ENCODE measurements at places on chromosomes 11 and 22.

DNA sequence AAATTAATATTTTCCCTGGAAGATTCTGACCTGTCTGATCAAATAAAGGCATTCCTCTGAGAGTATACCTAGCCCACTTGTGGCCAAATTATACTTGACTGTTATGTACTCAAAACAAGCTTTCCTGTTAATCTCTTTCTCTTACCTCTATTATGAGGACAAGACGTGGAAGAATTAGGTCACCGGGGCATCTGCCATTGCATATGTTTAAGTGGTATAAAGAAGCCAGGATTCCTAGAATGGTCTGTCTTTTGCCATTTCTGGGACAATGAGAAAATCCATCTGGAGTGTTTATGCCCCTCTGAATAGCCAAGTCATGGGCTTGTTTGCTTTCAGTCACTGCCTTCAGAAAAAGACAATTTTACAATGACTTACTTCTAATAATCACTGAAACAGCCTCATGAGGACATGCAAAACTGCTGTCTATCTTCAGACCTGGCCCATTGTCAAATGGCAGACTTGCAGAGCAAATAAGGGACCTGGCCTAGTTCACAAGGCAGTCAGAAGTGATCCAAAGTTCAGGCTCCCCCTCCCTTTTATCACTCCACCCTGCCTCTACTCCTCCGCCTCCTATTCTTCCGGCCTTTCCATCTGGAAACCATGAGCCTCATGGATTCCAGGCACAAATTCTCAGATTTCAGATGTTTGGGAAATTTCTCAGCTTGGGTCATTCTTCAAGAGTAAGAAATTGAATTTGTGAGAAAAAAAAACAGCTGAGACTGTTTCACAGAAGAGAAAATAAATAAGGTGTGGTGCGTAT lies 128.1 kb upstream of the LDLRAD3 start:
- DNase-seq, result no peak

GRCh38 chr22:49799431-49800075 lies 28.1 kb downstream of the BRD1 start:
- no peak for DNase-seq

- DNase-seq, result no peak
Observed at GRCh38 chr22:38788021-38788816, 5.7 kb downstream of the DNAL4 start.

DNA sequence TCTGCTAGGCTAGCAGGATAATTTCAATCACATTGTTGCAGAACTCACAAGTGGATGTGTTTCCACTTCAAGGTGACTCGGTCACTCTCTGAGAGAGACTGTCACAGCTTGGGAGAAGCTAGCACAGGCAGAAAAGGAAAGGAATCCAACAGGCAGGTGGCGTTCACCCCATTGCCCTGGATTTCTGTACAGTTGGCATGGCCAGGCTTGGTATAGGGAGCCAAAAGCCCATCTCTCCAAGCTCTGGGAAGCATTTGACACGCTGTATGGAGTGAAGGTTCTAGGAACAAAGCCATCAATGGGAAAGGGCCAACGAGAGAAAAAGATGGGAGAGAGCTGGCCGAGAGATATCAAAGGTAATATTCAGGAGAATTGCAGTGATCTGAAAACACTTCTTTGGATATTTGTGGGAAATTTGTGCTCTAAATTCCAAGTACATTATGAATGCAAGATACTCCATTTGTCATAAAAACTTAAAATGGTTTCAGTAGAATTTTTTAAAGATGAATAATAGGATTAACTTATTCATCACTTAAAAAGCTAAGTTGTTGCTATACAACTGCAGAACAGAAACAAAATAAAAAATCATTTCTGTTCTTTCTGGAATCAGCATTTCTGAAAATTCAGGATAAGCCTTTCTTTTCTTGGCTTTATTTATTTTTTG lies 223.5 kb upstream of the NTM start:
- no peak for DNase-seq

DNA sequence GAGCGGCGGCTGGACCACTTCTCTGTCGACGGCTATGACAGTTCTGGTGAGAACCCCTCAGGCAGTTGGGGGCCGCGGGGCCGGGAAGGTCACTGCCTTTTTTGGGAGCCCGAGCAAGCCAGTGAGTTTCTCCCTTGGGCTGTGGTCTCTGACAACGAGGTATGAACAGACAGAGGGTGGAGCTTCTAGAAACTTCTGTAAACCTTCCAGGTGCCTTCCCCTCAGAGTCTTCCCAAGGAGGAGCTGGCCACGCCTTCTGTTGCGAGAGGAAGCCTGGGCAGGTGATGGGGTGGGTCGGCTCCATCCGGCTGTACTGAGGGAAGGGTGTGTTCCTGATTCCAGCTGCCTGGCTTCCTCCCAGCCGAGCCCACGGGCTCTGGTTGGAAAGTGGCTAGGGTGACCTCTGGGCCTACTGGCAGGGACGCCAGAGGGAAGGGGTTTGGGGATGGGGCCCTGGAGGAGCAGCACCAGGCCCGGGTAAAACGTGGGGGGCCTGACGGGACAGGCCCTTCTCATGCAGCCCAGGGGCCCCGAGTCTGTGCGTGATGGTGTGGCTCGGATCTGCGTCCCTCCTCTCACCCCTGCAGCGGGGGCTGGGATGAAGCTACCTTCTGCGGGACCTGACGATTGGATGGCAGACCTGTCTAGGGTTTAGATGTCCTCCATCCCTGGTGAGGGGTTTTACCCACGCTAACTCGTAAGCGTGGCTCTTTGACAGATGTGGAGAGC lies 110.8 kb downstream of the KCNQ1OT1 start:
- DNase-seq, result no peak

- DNase-seq, result no peak
Observed at GRCh38 chr11:92251980-92252379, 27.4 kb downstream of the FAT3 start.

Measured in NB4 (cell line).